ENCODE measurements at places on chromosomes 13 and 19.

GRCh38 chr13:20369886-20370361, 137.8 kb upstream of the GJB6 start:
- no peak for DNase-seq

GRCh38 chr19:35908973-35909683, 1.0 kb upstream of the TYROBP start:
- DNase-seq, result no peak

GRCh38 chr13:62299988-62300387, 884.3 kb upstream of the PCDH20 start:
- DNase-seq, result no peak

GRCh38 chr19:1223018-1223855, 14.6 kb downstream of the CBARP start:
- no peak for DNase-seq

DNA sequence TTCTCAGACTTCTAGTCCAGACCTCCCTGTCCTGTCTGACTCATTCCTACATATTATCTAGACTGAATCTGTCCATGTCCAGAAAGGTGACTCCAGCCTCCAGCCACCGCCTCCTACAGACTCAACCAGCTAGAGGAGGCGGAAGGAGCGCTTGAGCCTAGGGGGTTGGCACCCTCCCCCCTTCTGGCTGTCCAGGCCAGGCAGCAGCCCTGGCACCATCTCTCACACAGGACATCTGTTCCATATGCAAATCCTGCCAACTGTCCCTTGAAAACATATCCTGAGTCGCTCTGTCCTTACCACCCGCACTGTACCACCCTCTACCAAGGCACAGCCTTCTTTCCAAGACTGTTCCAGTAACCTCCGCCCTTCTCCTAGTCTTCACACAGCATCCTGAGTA, 150.7 kb upstream of the WASF3 start:
- DNase-seq, result no peak

- DNase-seq, result no peak
Measured at GRCh38 chr19:19670070-19670551, 1.5 kb downstream of the ZNF101 start.

DNA sequence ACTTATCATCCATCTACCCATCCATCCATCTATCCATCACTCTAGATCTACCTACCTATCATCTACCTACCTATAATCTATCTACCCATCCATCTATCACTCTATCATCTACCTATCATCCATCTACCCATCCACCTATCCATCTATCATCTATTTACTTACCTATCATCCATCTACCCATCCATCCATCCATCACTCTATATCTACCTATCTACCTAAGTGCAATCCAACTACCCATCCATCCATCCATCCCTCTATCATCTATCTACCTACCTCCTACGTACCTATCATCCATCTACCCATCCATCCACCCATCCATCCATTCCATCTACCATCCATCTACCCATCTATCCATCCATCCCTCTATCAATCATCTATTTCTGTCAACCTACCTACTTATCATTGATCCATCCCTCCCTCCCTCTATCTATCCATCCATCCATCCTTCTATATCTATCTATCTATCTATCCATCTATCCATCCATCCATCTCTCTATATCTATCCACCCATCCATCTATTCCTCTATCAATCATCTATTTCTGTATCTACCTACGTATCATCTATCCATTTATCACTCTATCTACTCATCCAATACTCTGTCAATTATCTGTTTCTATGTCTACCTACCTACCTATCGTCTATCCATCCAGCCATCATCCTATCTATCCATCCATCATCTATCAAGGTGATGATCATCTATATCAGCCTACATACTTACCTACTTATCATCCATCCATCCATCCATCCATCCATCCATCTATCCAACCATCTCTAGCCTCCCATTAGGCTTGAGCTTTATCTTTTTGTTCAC, 49.1 kb downstream of the CEBPG start:
- DNase-seq, result no peak

GRCh38 chr19:39509233-39509632, 5.7 kb upstream of the SELENOV start:
- no peak for DNase-seq

DNA sequence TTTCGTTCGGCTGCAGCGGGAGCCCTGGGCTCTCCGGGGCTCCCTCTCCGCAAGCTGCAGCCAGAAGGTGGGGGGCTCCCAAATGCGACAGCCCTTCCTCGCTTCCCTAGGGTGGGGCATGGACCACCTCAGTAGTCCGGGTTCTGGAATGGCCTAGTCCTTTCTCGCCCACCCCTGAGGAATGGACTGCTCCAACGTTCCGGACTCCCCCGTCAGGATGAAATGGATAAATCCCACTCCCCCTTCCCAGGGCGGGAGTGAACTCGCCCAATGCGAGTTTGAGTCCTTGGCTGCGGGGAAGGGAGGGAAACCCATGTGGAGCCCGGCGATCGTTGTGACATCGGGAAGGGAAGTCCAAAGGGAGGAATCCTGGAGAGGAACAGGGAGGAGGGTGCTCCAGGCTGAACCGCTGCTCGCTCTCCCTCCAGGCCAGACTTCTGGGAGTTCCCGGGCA, 5.5 kb downstream of the HRC start:
- no peak for DNase-seq

DNA sequence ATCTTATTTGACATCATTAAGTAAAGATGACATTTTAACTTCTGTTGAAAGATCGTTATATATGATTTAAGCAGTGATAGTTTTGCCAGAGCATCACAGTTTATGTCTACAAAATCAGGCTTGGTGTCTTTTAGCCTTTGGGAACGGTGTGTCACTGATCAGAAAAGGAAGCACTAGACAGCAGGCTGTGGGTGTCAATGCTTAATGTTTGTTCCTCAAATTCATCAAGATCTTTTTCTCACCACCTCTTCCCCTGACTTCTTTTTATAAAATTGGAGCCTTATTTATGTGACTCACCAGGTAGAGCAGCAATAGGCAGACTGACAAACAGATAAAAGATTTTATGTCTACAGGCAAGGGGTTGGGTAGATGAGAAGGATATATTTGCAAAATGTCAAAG, 1558.5 kb downstream of the EFNB2 start:
- DNase-seq, result no peak

DNA sequence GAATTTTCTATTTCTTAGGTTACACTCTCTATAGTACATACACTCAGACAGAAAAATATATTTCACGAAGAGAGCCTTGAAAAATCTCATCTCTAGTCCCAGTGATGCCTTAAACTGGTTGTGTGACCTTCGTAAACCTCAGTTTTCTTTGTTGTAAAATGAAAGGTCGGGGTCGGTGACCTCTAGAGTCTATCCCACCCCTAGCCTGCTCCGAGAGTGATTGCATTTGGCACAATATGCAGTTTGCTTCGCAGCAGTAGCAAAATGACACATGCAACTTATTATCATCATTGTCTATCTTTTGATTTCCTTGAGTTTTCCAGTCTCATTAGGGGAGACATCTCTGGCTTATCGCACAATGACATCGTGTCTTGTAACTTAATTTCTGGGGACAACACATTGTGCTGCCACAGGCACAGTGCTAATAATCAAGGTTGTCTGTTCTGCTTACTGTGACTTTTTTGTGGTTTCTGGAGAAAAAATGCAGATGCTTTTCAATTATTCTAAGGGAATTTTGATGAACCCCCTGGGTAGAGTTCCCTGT, 115.0 kb downstream of the GGACT start:
- DNase-seq, result no peak

DNA sequence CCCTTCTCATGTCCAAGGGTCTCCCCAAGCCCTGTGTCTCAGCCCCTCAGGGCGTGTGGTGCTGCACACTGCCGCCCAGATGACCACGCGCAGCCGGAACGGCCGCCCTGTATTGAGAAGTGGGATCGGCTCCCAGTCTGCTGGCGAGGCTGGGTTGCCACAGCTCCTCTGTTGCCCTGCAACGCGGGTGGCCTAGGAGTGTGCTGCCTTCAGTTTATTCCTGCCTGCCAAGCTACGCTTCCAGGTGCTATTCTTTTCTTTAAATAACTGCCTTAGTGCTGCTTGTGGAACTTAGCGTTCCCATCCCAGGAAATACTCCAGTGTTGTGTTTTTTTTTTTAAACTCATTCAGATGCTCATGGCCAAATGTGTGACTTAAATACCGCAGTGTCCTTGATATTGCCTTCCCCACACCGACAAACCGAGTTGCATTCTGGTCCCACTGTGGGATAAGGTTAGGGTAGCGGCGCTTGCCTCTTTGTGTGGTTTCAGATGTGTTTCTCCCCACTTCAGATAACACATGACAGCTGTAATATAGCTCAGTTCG, 16.6 kb downstream of the ACTN4 start:
- DNase-seq, result no peak

DNA sequence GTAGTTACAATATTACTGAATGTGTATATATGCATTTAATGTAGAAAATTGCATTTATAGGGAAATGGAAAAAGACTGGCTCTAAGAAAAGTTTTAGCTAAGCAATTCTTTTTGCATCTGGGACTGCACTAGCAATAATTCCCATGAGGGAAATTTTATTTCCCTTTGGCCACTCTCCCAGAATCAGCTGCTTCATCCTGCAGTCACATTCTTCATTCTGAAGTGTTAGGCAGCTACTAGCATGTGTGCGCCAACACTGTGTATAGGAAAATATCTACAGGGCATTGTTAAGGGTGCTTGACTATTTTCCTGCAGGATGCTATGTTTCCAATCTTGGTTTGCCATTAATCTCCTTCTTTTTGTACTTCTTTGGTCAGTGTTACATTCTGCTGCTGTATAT, 312.8 kb upstream of the PCDH20 start:
- no peak for DNase-seq

- no peak for DNase-seq
Measured at GRCh38 chr13:112943309-112944125, 25.5 kb upstream of the MCF2L start.

- no peak for DNase-seq
Measured at GRCh38 chr13:46320821-46321220, 66.2 kb downstream of the RUBCNL start.

DNA sequence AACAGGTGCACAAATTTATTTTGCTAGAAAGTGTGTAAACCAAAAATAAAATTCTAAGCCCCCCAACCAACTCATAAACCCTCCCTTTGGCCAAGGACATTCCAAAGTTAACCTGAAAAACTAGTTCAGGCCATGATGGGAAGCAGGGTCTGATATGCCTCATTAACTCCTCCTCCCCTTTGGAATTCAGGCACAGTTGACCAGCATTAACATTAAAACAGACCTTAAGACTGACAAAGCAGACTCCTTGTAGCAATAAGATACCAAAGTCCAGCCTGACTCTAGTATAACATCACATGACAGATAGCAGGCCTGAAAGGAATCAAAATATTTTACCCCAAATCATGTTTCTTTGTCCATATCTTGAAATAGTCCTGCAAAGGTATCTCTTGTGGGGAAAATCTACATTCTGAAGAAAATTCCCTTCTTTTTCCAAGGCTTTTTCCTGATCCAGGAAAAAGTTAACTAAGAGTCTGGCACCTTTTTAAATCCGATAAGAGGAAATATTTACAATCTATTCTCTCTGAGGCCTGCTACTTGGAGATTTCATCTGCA, 19.7 kb downstream of the NEK5 start:
- DNase-seq, result no peak

DNA sequence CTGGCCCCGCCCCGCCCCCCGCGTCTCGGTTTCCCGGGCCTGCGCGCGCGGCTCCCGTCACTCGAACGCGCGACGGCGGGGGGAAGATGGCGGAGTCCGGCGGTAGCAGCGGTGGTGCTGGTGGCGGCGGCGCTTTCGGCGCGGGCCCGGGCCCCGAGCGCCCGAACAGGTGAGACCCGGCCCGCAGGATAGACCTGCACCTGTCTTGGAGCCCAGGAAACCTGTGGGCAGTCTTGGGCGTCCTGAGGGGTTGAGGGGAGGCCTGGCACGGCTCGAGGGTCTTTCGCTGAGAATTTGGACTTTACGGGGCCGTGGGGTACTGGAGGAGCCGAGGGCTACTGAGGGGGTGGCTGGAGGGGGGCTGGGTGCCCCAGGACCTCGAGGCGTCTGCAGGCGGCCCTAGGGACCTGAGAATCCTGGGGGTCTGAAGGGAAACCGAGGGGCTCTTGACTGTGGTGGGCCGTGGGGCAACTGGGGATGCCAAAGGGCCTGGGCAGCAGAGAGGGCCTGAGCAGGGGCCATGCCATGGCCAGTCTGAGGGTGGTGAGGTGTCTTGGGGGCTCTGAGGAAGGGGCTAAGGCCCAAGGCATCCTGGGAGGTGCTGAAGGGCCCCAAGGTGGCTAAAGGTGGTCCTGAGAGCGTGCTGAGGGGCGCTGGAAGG, at the start of gene KLHL26:
Gene KLHL26, plus strand, starts transcription at position 60 of the 661 bp plus-strand sequence. Its CDS starts 27 bp downstream, at position 87.
- no peak for DNase-seq

GRCh38 chr19:49362048-49362928, at the start of gene TEAD2:
Gene TEAD2, minus strand, starts transcription at chr19:49362416. Its CDS starts 2,341 bp downstream, at chr19:49360075.
- DNase-seq, result no peak

- no peak for DNase-seq
Measured at GRCh38 chr13:112651311-112651710, 38.5 kb upstream of the ATP11A start.

DNA sequence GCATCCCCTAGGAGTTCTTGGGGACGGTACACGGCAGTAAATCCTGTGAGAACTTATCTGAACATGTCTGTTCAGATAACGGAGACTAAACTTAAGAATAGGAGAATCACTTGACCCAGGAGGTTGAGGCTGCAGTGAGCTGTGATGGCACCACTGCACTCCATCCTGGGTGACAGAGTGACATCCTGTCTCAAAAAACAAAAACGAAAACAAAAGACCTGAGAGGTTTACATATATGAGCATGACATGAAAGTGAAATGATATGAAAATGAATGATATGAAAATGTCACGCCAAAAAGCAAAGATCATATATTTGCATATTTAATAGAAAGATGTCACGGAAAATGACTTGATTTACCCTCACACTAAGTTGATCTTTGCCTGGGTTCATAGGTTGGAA, 5.8 kb downstream of the ZNF175 start:
- no peak for DNase-seq

DNA sequence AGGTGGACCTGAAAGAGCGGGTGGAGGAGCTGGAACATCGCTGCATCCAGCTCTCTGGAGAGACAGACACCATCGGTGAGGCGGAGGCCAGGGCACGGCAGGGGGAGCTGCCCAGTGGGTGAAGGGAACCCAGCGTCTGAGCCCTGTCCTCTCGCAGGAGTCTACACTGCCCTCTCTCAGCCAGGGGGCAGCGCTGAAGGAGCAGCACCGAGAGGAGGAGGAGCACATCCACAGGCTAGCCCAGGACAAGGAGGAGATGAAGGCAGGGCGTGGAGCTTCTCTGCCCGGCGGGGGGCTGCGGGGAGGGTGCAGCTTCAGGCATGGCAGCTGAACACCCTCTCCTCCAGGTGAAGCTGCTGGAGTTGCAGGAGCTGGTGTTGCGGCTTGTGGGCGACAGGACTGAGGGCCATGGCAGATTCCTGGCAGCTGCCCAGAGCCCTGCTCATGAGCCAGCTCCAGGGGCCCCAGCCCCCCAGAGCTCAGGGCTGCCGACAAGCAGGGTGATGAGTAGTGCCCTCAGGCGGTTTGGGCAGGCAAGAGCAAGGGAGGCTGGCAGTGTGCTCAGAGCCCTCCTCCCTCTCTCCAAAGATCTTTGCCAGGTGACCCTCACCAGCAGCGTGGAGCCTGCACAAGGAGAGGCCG, 31.4 kb upstream of the ZNF492 start:
- no peak for DNase-seq

All from stimulated activated CD8-positive, alpha-beta memory T cell treated with anti-CD3 and anti-CD28 coated beads, Interleukin-2, amount 100 ng/mL, for 1 hour (primary cell).